Fibroblast of skin of scalp (primary cell): ENCODE measurements at places on chromosomes 2 and 18.

- peak; percentile 85 for DNase-seq
Measured at GRCh38 chr2:224309176-224309575, 92.7 kb downstream of the FAM124B start.

DNA sequence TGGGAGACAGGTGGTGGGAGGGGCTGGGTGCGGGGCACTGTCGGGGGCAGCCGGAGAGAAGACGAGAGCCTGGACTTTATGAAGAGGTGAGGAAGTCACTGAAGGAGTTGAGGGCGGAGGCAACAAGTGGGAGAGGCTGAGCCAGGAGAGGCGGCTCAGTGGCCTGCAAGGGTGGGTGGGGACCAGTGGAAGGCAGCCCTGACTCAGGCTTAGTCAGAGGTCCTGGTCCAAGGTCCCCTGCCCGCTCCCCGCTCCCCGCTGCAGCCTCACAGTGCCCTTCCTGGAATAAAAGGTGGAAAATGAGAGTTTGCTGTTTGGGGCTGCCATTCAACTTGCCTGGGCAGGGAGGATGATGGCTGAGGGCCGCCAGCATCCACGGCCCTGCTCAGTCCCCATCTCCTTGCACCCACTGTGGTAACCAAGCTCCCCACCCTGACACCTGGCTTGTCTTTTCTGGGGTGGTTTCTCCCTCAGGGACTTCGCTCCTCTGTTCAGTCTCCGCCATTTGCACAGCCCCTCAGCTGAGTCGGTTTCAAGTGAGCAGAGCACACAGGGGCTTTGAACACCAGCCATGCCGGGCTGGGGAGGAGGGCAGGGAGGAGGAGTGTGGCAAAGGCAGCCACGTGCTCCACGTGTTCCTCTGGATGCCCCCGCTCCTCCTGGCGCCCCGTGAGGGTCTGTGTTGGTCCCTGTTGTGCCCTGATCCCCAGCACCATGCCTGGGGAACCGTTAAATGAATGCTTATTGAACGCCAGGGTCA is 13.7 kb upstream of the RALB start:
- DNase-seq, result peak; percentile 51

- DNase-seq, result no peak
Measured at GRCh38 chr2:155363349-155363888, 664.9 kb downstream of the KCNJ3 start.

DNA sequence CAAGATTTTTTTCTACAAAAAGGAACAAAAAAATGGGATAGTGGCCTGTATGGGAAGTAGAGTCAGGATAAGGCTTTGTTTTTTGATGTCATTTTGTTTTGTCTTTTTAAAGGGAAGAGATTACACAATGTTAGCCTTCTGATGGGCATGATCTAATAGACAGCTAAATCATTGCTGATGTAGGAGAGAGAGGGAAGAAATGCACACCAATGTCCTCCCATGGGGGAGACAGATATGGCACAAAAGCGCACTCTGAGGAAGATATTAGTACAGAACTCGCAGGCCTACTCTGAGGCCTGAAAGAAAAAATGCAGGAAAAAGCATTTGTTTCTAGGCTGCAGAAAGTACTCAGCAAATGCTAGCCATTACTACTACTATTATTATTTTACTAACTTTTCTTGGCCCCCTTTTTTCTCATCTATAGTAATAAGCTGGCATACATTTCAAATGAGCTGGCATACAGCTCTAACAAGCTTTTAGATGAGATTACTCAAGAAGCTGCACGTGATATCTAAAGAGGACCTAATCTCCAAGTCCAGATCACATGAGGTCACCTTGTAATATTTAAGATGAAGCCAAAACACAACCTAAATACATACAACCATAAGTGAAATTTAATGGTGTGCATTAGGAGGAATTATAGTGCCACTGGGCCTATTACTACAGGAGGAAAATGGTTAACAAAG is 269.4 kb upstream of the TANK start:
- DNase-seq, result no peak

GRCh38 chr2:20916604-20917286 is 93.8 kb upstream of the LDAH start:
- DNase-seq, result peak; percentile 62

- no peak for DNase-seq
Measured at GRCh38 chr2:158482594-158482993, 25.8 kb downstream of the PKP4 start.

DNA sequence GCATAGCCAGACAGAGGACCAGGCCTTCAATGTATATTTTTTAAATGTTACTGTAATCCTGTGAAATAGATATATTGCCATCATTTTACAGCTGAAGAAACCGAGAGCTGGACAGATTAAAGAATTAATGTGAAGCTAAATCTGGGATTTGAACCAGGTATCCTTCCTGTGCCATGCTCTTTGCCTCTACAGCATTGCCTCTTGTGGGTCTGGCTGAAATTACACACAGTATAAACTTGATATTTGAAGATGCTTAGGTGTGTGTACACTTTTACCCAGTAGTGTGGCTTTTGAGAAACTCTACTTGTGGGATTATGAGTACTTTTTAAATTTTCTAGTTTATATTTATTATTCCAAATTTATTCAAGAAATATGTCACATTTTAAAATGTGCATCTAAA is 264.5 kb downstream of the CNTNAP5 start:
- no peak for DNase-seq

- no peak for DNase-seq
Measured at GRCh38 chr2:88933980-88934379, 242.5 kb downstream of the RPIA start.

- no peak for DNase-seq
Measured at GRCh38 chr2:203894262-203894661, 26.7 kb downstream of the CTLA4 start.

GRCh38 chr2:232927032-232927792 is 57.1 kb downstream of the SNORC start:
- no peak for DNase-seq

DNA sequence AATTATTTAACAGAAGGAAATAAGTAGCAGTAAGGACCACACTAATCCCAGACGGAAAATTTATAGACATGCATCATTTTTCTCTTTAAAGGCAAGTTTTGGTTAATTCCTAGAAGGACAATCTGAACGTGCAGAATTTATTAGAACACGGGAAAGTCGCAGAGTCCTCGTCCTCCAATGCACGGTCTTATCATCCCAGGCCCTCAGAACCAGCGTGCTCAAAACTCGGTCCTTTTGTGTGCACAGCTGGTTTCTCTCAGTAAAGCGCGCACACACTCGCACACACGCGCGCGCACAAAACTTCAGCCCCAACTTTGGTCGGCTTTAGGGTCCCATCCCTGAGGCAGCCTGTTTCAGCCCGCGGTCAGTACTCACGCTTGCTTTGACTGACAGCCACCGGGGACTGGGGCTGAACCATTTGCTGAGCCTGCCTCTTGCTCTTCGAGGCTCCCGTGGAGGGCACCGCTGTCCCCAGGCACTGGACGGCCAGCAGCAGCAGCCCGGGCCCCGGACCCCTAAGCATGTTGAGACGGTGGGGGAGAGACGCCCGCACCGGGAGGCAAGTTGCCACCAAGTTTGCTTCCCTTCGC is 493 bp downstream of the FN1 start:
- no peak for DNase-seq

- no peak for DNase-seq
Measured at GRCh38 chr2:15795426-15795825, 144.9 kb upstream of the MYCN start.

- no peak for DNase-seq
Measured at GRCh38 chr2:237592425-237592980, 2.0 kb upstream of the RAB17 start.

- no peak for DNase-seq
Measured at GRCh38 chr18:70256184-70256583, 32.7 kb upstream of the SOCS6 start.

- DNase-seq, result no peak
Measured at GRCh38 chr2:7241041-7241745, 324.0 kb downstream of the RNF144A start.

- DNase-seq, result no peak
Measured at GRCh38 chr18:22194151-22194598, 24.8 kb downstream of the GATA6 start.

GRCh38 chr2:148604927-148605326 is 39.6 kb upstream of the EPC2 start:
- no peak for DNase-seq

DNA sequence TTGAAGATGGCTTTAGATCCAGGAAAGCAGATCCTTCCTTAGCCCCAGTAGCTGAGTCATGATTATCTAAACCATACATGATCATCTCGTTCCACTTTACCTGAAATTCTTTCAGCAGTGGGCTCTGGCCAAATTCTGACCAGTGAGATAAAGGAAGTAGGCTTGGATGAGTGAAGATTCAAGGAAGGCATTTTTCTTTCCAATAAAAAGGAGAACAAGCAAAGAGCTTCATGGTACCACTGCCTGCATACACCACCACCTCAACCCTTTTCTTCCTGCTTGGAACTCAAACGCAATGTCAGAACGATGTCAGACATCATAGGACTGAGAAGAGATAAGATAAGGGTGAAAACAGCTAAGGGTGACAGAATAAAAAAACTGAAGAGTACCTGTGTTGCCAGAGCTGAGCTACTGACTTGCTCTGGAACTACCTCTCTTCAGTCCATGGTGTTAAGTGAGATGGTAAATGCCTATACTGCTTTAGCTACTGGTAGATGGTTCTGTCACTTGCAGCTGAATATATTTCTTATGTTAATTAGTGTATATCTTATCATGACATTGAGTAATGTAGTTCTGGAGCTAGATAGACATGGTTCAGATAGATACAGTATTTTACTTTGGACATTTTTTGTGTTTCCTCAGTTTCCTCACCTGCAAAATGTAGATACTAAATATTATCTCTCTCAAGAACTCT is 58.7 kb upstream of the ACVR1 start:
- DNase-seq, result no peak

GRCh38 chr2:127261804-127262406 is 32.0 kb downstream of the ERCC3 start:
- peak; percentile 72 for DNase-seq

- peak; percentile 93 for DNase-seq
Measured at GRCh38 chr2:939936-940601, 10.6 kb upstream of the SNTG2 start.

DNA sequence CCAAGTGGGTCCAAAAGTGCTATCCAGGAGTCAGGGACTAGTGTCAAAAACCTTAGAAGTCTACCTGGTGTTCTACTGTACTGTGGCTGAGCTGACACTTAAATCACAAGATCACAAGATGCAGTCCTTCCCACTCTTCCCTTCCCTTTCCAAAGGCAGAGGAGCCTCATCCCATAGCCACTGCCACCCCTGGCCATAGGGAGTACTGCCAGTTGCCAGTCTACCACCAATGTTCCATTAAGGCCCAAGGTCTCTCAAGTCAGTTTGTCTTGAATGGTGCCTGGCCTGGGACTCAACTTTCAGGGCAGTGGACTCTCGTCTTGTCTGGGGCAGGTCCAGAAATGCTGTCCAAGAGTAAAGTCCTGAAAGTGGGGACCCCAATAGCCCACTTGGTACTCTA is 585.6 kb downstream of the NUP35 start:
- no peak for DNase-seq

DNA sequence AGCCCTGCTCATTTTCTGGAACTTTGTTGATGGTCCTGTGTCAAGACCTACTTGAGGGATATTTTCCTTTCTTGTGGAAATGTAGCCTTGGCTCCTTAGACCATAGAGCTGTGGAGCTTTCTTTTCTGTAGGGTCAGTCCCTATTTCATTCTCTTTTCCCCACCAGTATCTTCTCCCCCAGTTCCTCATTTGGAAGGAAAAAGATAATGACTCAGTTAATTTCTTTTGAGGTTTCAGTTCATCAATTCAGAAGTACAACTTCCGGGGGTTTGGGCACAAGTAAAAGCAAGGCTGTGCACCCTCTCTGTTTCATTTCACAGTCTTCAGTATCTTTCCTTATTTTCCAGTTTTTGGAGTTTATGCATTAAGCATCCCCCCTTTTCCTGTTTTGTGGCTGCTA is 70.7 kb downstream of the CDC42EP3 start:
- DNase-seq, result no peak

GRCh38 chr18:75003039-75003438 is 205.9 kb downstream of the PTGR3 start:
- no peak for DNase-seq

DNA sequence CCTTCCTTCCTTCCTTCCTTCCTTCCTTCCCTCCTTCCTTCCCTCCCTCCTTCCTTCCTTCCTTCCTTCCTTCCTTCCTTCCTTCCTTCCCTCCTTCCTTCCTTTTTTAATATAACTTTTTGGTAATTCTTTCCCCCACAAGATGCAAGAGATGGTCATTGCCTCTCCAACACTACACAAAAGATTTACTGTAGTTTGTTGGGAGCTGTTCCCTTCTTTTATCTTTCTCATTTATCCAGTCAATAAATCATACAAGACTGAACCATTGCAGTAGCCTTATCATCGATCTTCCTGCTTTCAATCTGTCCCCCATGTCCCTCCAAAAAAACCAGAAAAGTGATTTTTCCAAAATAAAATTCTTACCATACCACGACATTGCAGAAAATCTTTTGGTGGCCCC is 8.2 kb downstream of the APCDD1 start:
- DNase-seq, result no peak

DNA sequence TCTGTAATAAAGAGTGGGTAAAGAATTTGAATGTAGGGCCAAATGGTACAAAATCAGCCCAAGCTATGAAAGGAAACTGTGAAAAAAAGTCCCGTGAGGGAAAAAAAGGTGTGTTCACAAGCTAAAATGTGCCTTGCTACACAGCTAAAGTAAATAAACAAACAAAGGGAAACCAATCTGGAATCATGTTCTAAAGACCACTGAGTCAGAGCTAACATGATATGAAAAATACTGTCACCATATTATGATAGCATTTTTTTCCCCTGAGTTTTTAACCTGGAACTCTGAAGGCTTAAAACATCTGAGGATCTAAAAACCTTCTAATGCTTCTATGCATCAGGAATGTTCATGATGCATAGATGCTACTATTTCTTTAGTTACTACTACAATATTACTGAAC is 58.8 kb downstream of the SCN1A start:
- no peak for DNase-seq

DNA sequence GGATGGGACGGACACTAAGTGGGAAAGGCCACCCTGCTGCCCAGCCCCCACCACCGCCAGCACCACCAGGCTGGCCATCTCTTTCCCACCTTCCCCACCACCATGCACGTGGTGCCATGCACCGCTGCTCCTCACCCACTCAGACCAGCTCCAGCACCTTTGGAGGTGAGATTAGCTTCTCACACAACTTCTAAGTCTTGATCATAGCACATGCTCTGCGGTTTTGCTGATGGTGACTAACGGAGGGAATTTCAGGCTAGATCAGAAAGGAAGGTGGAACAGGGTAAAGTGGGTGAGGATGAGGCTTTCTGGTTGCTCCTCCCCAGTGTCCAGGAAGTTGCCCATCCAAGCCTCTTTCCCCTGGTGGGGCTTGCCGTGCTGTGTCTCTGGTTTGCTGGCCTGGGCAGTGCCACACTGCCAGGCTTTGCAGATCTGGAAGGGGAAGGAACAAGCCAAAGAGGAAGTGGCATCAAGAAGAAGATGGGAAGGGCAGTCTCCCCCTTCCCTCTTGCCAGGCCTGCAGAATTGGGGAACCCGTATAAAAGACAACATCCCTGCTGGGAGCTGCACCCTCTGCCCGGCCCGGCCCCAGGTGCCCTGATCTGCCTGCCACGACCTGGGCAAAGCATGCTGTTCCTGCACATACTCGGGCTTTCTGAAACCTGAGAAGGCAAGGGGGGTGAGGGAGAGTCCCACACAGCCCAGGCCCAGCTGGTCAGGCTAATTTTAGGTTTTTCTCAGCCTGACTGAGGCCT is 44.3 kb upstream of the CAB39 start:
- no peak for DNase-seq
